ENCODE measurements at places on chromosomes 12 and 14.

- DNase-seq = no peak
Observed at GRCh38 chr12:132600048-132601032, 10.0 kb downstream of the LRCOL1 start.

- peak; percentile 9 for DNase-seq
Observed at GRCh38 chr12:13362260-13362841, 165.8 kb downstream of the EMP1 start.

DNA sequence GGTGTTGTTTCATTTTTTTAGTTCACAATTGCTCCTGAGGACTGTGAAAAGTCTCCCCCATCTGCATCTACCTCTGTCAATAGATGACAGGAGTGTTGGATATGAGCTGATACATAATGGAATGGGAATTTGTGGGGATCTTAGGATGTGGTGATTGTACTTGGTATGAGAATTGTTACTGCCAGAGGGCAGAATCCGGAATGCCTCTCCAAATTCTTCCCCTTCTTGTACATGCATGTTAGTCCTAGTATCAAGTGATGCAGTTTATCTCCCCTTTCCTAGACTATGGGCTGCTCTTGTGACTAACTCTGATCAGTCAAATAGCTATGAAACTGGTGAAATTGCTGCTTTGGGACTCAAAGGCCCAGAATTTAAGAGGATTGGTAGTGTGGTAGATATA, 24.8 kb upstream of the NOVA1 start:
- DNase-seq = no peak

DNA sequence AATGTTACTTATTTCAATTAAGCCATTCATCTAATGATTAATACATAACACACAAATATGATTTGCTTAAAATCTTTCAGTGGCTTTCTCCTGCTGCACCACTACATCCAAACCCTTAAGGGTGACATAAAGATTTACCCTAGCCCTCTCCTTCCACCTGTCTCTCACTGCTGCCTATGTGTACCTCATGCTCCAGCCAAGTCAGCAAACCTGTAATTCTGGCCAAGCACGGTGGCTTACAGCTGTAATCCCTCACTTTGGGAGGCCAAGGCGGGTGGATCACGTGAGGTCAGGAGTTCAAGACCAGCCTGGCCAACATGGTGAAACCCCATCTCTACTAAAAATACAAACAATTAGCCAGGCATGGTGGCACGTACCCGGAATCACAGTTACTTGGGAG, 31.7 kb upstream of the CERS5 start:
- DNase-seq = no peak
